ENCODE measurements at places on chromosomes 11 and 22.

DNA sequence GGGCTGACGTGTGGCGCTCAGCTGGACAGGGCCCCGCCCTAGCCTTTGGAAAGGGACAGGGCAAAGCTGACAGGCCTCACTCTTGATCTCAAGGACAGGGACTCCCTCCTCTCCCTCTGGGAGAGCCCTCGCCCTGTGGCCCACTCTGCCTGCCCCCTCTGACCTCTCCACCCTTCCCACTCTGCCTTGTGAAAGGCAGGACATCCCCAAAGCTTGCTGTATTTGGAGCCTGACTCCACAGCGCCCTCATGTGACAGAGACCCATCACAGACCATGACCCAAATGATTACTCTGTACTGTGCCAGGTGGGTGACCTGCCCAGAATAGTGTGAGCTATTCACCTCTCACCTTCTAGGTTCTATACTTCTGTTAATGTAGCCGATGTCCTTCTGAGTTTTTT, 18.8 kb downstream of the P2RY2 start:
- no peak for DNase-seq

- no peak for DNase-seq
Observed at GRCh38 chr11:85347291-85347690, 279.9 kb downstream of the DLG2 start.

DNA sequence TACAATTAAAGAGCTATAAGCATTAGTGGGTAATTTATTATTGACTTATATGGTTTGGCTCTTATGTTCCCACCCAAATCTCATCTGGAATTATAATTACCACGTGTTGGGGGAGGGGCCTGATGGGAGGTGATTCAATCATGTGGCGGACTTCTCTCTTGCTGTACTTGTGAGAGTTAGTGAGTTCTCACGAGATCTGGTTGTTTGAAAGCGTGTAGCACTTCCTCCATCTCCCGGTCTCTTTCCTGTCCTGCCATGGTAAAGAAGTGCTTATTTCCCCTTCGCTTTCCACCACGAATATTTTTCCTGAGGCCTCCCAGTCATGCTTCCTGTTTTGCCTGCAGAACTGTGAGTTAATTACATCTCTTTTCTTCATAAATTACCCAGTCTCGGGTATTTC, 28.1 kb upstream of the CHORDC1 start:
- no peak for DNase-seq

GRCh38 chr11:31492320-31492913, 17.0 kb downstream of the IMMP1L start:
- no peak for DNase-seq

DNA sequence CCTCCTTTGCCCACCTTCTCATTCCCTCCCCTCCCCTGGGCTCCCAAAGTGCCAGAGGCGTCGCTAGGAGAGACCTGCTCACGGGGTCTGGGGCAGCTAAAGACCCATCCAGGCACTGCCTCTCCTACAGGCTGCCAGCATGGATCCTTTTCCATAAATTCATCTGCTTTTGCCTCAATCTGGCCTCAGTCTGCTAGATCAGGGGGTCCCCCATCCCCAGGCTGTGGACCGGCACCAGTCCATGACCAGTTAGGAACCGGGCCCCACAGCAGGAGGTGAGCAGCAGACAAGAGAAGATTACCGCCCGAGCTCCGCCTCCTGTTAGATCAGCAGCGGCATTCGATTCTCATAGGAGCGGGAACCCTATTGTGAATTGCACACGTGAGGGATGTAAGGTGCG, 12.3 kb downstream of the LTO1 start:
- no peak for DNase-seq

DNA sequence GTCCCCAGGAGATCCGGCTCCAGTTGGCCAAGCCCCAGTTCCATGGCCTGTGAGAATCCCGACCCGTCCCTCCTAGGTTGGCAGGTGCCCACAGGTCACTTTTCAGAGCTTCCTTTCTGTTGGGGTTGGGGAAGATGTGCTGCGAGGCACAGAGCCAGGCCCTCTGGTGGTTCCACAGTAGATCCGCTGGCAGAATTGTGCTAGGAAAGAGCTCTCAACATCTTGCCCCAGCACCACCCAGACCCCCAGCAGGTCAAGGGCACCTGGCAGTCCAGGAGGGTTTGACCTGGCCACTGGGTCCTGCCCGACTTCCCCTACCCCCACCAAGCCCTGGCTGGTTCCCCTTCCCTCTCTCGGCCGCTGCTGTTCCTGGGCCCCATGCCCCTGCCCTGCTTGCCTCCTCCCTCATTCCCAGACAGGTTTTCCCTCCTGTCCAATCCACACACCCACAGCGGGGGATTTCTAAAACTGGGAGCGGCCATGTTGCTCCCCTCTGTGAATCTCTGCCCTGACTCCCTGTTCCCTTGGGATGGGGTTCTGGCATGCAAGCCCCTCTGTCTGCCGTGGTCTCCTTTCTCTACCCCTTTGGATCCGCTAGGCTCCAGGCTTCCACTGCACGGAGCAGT, 26.2 kb upstream of the GCAT start:
- DNase-seq = no peak

DNA sequence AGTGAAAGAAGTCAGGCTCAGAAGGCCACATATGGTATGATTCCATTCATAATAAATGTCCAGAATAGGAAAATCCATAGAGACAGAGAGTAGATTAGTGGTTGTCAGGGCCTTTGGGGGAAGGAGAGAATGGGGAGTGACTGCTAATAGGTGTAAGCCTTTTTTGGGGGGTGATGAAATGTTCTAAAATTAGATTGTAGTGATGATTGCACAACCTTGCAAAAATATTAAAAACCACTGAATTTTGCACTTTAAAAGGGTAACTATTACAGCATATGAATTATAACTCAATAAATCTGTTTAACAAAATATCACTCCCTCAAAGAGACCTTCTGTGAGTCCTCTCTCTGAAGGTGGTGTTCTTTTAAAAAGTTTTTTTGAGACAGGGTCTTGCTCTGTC, 72.3 kb upstream of the GRK3 start:
- no peak for DNase-seq

- DNase-seq = no peak
Observed at GRCh38 chr11:111691176-111691575, 75.0 kb downstream of the PPP2R1B start.

DNA sequence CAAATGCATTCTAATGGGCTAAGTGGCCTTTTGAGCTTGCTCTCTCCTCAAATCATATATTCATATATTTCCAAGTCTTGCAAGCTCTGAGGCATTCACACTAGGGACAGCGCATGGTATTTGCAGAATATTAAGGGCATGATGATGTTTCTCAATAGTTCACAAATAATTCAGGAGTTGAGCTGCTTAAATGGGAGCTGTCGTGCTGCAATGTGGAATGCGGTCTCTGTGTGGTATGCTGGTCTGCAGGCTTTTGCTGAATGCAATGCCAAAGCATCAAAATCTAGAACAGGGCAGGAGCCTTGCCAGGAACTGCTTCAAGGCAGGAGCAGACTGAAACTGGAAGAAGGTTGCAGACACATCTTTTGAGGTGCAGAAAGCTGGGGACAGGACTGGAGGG, 1060.0 kb downstream of the TBC1D22A start:
- no peak for DNase-seq

- DNase-seq = no peak
Observed at GRCh38 chr11:130180491-130180890, 20.9 kb downstream of the ST14 start.

DNA sequence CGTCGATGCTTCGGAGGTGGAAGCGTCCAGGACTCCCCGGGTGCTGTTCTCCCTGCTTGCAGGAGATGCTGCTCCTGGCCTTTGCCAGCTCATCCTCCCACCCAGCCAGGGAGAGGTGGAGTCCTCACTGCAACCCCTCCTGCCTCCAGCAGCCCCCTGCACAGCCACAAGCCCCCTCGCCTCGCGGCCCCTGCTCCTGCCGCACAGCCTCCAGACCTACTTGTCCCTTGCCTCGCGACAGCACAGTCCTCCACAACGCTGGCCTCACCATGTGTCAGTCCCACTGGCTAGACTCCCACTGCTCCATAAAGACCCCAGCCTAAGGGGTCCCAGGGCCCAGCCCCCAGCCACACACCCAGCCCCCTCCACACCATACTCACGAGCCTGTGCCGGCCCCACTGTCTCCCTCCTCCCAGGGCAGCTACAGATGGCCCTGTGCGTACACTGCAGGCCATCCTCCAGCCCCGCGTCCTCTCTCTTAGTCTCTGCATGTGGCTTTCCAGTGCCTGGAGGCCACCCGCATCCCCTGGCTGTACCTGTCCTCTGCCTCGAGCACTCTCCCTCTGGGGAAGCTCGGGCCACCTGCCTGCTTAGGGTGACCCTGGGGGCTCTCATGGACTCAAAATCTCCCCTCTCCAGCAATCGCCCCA, 91.5 kb downstream of the CELSR1 start:
- no peak for DNase-seq

DNA sequence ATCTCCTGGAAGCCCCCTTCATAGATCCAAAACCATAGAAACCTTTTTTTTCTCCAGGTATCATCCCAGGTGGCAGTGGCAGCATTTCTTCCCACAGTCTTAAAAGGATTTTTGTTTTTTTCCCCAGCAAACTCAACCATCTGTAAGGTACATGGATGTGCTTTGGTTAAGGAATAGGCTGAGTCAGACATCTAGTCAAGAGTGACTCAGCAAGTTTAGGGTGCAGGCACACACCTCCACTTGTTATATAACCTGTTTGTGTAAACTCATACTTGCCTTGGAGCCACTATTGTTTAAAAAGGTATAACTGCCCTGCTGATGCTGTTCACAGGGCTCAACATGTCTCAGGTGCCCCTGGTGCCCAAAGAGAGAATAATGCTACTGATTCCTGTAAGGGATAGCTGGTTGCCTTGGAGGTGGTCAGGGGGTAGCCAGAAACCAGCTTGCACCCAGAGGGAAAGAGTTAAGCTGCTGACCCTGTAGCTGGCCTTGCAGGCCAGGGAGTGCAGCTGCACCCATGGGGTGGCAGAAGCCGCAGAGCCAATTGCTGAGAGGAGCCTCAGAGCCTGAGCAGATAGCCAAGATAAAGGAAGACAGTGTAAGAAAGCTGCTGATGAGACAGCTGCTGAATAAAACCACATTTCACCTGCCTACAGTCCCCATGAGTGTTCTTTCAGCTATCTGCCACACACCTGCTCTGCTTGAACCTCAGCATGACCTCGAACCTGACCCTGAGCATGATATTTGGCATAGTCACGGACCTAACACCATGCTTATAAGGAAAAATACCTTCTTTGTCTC, 1726.1 kb upstream of the RAG2 start:
- DNase-seq = no peak

DNA sequence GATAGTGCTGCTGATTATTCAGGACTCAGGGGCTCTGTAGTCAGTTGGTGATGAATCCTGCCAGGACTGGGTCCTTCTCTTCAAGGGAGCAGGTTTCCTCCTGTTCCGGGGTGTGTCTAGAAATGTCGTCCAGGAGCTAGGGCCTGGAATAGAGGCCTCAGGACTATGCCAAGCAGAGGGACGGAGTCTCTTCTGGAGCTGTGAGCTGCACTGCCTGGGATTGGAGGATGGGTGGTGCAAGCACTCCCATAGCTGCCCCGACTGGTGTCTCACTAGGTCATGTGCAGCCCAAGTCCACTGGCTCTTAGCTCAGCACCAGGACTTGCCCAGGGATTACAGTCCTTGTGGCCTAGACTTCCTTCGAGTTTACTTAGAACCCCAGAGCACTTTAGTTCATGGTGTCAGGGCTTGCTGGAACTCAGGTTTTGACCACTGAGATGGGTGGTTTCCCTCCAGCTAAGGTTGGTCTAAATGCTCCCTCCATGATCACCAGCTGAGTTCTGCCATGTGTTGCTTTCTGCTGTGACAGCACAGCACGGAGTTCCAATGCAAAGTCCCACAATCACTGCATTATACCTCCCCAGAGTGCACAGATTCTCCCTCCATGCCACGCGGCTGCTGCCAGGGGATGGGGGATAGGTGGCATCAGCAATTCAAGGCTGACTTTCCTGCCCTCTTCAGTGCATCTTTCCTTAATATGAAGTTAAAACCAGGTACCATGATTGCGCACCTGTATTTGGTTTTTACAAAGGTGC, 42.6 kb upstream of the SHANK2 start:
- DNase-seq = no peak

DNA sequence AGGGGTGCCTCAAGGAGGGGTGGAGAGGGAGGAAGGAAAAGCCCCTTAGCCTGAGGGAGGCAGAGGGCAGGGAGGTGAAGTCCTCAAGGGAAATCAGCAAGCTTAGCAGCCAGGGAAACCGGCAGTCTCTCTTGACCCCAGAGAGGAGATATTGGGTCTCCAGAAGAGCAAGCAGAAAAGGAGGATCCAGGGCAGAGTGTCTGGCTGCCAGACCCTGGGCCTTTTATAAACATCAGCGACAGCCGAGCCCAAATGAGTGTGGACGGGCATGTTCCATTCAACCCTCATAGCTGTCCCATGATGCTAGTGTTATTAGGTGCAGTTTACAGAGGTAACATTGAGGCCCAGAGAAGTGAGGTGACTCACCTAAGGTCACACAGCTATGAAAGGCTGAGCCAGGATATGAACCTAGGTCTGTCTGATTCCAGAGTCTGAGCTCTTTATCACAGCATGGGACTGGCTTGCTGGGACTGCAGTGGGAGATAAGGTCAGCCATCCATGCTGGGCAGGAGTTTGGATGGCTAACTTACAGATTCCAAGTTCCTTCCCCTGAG, 9.3 kb downstream of the PRDM11 start:
- DNase-seq = no peak

DNA sequence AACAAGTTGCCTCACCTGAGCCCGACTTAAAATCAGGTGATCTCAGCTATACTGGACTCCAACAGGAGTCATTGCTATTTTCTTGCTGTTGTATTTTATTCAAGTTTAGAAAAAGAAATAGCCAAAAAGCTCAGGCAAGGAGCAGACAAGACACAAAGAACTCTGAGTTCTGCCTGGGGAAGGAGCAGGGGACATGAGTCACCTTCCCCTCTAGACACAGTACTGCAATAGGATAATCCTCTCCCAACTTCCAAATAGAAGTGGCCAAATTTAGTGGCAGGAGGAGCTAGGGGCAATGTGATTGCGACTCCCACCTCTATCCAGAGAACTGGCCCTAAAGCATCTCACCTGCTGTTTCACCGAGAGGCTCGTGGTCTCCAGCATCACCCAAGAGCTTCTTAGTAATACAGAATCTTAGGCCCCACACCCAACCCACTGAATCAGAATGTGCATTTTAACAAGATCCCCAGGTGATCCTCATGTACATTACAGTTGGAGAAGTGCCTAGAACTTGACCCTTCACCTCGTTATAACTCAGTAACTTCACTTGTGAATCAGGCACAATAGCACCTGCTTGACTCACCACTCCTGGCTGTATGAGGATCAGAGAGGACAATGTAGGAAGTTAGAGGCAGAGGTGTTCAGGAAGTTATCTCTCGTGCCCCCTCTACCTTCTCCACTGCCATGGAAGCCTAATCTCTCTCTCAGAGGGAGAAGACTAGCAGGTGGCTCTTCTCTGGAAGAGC, 56.8 kb upstream of the FBXO3 start:
- no peak for DNase-seq
